Suppressor macrophage treated with lipopolysaccharide for 1 hour (primary cell): ENCODE measurements at places on chromosomes 16 and 17.
A peak's percentile ranks its signal among the peaks of the same experiment; 100 is the strongest.

- DNase-seq, result no peak
Measured at GRCh38 chr17:39757931-39758873, 20.5 kb downstream of the GRB7 start.

DNA sequence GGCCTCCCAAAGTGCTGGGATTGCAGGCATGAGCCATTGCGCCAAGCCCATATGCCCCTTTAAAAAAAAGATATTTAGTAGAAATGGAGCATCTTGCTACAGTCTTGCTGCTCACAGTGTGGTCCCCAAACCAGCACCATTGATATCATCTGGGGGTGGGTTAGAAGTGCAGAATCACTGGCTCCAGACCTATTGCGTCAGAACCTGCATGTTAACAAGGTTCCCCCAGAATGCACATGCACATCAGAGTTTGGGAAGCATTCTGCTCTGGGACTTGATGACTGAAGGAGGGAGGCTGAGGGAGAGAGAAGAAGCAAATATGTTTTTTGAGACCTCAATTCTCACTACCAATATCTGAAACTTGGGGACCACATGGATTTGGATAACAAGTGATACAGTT lies 16.0 kb upstream of the ARL4D start:
- DNase-seq, result no peak

- no peak for DNase-seq
Measured at GRCh38 chr16:49994006-49994405, 31.0 kb upstream of the CNEP1R1 start.

GRCh38 chr17:1067282-1067956 lies 70.5 kb downstream of the TIMM22 start:
- no peak for DNase-seq

DNA sequence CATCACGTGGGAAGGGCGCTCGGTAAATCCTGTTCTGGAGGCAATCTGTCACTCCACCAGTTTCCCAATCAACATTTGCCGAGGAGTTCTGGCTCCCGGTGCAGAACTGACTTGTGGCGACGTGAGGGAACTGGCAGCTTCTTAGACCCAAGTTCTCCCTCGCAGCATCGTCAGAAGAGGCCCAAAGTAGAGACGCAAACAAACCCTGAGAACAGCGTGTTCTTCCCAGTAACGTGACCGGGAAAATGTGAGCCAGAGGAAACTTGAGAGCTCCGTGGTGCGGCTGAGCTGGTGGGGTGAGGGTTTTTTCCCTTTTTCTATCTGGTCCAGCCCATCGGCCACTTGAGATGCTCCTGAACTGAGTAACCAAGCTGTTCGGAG lies 158.9 kb upstream of the CACNG5 start:
- DNase-seq, result no peak

- DNase-seq, result no peak
Measured at GRCh38 chr17:72351884-72352346, 231.1 kb downstream of the SOX9 start.

DNA sequence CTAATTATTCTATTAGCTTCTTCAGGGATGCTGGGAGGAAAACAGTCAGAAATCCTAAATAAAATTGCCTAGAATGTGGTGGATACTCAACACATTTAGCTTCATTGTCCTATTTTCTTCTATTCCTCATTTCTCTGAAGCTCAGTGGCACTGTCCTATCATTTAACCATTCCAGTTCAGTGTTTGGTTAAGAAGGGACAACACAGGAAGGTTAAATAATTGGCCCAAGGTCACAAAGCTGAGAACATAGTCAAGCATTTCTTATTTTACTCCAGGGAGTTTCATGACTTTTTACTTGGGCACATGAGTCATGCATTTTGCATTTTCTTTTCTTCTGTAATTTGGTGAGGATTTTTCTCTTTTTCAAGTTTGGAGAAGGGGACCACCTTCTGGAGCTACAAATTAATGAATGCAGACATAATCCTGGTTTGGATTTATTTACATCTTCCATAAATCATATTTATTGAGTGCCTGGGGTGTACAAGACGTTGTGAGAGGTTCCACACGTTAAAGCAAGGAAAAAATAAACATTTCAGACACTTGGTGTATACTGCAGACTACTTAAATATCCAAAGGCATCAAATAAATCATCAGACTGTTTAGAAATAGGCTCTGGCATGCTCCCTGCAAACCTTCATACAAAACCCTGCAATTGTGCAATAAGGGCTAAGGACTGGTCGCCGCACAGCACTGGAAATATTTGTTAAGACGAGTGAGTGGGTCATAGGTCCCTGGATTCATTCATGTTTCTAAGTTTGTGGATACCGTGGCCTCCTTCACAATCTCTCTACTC lies 263.9 kb downstream of the MAF start:
- peak; percentile 8 for DNase-seq

DNA sequence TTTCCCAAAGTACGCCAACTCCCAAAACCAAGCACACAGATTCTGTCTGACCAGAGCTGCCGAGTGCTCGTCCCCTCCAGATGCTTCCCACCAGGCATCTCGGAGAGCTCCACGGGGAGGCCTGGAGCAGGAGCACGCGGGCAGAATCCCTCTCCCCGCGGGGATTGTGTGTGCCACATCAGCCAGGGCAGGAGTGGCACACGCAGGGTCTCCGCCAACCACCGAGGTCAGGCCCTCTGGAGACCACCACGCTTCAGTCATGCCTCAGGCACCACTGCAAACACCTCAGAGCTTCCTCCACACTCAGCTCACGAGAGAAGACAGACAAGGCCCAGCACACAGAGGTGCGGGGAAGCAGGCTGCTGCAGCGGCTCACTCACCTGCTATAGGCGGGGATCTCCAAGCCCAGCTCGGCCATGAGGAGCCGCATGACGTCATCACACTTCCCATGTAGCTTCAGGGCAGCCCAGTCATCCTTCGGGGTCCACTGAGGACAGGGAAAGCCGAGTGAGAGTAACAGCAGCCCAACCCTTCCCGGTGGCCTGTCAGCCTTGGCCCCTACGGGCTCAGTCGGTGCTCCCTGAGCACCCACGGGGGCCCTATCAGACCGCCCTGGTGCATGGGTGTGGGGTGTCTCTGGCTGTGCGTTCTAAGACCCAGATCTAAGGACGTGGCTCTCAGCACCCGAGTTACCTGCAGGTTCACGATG lies 2.3 kb upstream of the PCYT2 start:
- no peak for DNase-seq

DNA sequence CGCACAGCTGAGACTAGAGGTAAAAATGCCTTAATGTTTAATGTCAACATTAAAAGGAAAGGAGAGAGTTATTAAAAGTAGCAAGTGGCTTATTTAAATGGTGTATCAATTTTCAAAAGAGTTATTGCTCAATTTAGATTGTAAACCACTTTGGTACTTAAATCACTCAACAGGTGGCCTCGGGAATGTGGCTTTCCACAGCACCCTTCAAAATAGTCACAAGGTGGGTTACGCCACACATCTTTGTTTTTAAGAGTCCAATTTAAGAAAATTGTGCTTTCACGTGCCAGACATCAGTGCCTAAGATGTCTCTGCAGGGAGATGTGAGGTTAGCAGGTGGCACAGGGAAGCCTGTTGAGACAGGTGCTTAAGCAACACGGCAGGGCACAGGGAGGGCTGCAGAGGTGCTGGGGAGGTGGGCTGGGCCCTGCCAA lies 27.5 kb upstream of the ADCY7 start:
- no peak for DNase-seq

DNA sequence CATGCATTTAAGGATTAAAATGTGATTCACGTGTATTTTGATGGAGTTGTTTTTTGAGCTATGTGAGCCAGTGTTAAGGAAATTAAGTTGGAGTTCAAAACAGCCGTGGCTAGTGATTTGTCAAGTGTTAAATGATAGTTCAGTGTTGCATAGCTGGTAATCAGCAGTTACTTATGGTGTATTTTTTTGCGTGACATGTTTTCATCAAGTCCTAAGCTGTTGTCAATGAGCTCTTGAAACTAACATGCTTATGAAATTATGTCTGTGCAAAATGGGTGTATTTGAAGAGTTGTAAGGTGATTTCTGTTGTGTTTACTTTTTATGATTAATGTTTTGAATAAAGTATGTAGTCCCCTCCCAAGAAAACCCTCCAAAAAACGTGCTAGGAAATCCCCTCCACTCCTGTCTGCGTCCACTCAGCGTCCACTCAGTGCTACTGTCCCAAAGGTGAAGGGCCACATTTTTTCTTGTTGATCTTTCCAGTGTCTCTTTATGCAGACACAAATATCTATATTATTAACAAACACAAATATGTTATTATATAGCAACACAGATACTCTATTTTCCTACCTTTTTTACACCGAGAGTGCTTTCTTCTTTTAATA lies 30.0 kb downstream of the USP10 start:
- DNase-seq, result peak; percentile 44

DNA sequence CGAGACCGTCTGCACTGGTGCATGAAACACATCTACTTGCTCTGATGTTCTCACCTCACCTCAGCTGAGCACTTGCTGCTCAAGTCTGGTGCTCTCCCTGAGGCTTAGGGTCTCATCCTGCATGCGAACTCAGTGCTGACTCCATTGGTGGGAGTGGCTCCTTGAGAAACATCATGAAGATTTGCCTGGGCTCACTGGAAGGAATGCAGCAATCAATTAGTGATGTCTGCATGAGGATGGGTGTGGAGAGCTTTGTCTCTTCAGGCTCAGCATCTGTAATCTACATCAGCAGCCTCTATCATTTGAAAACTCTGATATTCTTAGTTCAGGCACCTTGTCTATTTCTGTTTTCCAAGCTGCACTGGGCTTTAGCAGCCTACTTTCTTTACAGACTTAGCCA lies 204.4 kb downstream of the IRF8 start:
- DNase-seq, result no peak

DNA sequence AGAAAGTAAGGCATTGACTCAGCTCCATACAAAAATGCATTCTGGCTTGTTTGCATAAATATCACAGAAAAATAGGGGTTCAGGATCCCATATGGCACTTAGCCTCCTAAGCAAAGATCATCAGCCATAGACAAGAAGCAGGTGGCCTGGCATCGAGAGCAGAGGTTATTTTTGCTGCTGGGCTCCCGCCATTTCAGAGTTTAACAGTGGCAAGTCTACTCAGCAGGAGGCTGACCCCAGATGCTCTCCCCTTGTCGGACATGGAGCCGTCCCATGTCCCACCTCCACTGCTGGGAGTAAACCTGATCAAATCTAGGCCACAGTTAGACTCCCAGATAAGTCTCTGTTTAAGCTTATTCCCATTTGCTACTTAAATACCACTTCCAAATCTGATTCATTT lies 269.1 kb downstream of the FTO start:
- no peak for DNase-seq

- DNase-seq, result no peak
Measured at GRCh38 chr17:27417596-27418365, 38.5 kb upstream of the KSR1 start.

- DNase-seq, result no peak
Measured at GRCh38 chr16:707062-707538, 1.5 kb upstream of the FBXL16 start.

DNA sequence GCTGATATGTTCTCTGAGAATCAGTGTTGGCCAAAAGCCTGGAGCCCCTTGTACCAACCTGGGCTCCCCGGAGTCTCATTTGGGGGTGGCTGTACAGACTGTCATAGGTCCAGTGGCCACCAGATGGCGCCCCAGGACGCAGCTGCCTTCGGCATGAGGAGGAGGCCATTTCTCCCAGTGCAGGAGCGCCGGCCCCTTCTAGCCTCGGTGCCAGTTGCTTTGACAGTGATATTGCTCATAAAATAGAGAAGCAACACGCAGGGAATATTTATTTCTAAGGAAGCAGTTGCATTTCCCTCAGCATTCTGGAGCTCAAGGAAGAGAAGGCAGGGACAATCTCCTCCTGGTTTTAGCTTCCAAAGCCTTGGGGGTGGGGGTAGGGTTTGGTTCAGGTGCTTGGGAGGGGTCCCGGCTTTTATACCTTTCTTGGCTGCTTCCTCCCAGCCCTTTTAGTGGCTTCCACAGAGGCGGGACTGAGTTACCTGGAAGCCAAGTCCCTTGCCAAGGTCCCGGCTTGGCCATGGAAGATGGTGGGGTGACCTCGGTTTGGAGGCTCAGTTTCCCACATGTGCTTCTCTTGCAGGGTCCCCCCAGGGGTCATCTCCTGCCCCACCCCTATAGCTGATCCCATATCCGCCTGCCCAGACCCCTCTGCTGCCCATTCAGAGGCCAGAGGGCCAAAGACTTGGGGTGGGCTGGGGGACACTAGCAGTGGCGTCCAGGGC lies 117.8 kb upstream of the CDC42EP4 start:
- peak; percentile 95 for DNase-seq

DNA sequence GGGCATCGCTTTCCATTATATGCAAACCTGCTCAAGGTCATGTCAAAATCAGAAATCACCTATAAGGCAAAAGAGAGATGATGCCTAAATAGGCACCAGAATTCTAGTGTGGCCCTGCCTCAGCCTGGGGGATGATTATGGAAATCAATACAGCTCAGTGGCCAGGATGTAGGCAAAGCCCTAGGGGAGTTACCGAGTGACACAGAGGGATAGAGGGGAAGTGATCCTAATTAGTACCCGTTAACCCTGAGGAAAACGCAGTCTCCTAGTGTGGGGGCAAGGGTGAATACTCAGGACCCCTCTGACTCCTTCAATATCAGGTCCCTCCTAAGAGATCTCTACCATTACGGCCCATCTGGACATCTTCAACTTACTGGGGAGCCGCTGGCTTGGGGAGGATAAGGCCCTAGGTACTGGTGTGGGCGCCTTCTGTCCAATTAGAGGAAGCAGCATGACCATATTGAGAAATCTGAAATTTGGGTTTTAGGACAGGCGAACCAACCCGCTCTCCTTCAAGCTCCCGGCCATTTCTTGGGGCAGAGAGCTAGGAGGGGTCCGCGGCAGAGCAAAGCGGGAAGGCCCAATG lies 725 bp downstream of the NT5C3B start:
- peak; percentile 56 for DNase-seq

DNA sequence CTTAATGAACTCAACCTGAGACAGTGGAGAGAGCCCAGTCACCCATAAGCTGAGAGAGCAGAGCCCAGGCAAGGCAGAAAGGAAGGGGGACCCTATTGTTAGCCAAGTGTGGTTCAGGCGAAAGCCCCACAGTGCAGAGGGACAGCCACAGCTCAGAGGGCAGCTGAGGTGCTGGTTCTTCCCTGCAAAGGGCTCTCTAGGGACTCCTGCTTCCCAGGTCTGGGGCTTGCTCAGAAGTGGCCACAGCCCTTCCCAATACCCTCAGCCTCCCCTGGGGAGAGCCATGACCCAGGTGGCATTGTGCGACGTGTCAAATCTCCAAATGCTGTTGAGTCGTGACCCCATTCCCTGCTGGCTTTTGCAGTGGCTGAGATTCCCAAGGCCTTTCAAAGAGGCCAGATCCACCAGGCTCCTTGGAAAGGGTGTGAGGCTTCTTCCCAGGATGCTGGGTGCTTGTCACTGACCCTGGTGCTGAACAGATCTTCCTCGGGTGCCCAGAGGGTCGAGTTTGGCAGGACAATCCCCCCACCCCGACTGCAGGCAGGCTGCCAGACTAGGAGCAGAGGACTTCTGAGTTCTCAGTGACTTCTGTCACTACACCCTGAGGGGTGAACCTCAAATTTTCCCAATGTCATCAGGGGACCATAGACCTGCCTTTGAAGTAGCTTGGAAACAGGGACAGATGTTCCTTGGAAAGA lies 2.5 kb upstream of the CCL17 start:
- no peak for DNase-seq

- peak; percentile 95 for DNase-seq
Measured at GRCh38 chr17:10036511-10037061, 131.5 kb upstream of the RCVRN start.
